NCI-H1436 (cell line): ENCODE measurements at places on chromosomes 13 and 19.

DNA sequence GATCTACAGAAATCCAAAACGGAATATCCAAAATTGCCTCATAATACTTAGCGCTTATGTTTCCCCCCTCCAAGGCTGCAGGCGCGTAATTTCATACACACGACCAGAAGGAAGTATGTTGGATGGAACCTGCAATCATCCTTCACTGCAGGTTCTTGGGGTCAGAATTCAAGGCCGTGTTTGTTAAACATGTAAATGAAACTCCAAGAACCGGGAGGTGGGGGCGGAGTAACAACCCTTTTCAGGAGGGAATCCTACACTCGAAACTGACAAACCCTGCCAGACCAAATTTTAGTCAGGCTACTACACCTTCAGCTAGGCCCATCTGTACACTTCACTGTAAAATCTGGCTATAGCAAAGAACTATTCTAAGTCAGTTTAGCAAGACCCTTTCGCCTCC lies 1.3 kb downstream of the ZNF607 start:
- no peak for DNase-seq

GRCh38 chr13:35856084-35856483 lies 275.1 kb downstream of the DCLK1 start:
- no peak for DNase-seq

DNA sequence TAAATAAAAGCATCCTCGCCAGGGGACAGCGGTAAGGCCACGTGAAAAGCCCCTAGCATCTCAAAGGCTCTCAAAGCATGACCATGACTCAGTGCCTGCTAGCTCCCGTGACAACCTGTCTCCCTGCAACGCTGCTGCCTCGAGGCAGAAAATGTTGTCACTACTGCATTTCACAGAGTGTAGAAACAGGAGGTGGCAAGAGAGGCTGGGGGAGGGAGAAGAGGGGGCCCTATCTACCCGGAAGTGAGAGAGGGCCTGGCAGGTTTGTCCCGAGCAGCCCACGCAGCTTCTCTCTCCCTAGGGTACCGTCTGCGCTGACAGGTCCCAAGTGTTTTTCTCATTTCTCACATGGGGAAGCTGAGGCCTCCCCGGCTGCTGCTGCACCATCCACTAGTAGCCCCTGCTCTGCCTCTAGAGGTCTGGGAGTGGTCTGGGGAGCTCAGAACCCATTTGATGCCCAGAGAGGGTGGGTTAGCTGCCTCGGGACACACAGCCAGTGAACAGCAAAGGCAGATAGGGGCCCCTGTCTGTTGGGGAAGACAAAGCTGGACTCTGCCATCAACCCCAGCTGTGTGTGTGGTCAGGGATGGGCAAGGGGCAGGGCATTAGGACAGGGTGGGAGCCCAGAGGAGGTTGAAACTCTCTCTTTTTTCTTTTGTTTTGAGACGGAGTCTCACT lies 3.7 kb downstream of the TINCR start:
- no peak for DNase-seq

DNA sequence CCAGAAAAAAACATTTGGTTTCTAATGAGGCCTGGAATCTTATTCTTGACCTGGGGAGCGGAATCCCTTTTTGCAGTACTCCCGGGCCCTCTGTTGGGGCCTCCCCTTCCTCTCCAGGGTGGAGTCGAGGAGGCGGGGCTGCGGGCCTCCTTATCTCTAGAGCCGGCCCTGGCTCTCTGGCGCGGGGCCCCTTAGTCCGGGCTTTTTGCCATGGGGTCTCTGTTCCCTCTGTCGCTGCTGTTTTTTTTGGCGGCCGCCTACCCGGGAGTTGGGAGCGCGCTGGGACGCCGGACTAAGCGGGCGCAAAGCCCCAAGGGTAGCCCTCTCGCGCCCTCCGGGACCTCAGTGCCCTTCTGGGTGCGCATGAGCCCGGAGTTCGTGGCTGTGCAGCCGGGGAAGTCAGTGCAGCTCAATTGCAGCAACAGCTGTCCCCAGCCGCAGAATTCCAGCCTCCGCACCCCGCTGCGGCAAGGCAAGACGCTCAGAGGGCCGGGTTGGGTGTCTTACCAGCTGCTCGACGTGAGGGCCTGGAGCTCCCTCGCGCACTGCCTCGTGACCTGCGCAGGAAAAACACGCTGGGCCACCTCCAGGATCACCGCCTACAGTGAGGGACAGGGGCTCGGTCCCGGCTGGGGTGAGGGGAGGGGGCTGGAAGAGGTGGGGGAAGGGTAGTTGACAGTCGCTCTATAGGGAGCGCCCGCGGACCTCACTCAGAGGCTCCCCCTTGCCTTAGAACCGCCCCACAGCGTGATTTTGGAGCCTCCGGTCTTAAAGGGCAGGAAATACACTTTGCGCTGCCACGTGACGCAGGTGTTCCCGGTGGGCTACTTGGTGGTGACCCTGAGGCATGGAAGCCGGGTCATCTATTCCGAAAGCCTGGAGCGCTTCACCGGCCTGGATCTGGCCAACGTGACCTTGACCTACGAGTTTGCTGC lies at the start of gene ICAM4:
TSS of gene ICAM4 (plus strand) at position 153 of the 935 bp plus-strand sequence. CDS start at position 211, 58 bp downstream.
- DNase-seq, result no peak

DNA sequence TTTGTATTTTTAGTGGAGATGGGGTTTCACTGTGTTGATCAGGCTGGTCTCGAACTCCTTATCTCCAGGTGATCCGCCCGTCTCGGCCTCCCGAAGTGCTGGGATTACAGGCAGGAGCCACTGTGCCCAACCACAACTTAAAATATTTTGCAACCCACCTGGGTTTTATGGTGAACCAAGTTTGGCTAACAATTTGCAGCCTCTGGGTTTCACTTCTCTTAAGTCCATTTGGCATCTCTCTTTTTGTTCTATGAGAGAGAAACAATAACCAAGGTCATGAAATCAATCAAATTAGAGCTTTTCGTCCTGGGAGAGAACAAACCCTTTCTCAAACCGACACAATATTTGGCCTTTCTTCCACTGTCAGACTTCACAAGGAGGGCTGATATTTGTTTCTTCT lies 5.6 kb upstream of the SMAD9 start:
- DNase-seq, result no peak

- no peak for DNase-seq
Observed at GRCh38 chr19:33241530-33242101, 16.0 kb upstream of the SLC7A10 start.

GRCh38 chr13:32107474-32107873 lies 75.9 kb downstream of the FRY start:
- DNase-seq, result no peak

GRCh38 chr13:79695754-79696153 lies 214.8 kb downstream of the NDFIP2 start:
- no peak for DNase-seq

GRCh38 chr19:34260771-34261173 lies 6.4 kb downstream of the GARRE1 start:
- no peak for DNase-seq

- DNase-seq, result peak; percentile 6
Observed at GRCh38 chr13:81480634-81481033, 1139.7 kb upstream of the SPRY2 start.

DNA sequence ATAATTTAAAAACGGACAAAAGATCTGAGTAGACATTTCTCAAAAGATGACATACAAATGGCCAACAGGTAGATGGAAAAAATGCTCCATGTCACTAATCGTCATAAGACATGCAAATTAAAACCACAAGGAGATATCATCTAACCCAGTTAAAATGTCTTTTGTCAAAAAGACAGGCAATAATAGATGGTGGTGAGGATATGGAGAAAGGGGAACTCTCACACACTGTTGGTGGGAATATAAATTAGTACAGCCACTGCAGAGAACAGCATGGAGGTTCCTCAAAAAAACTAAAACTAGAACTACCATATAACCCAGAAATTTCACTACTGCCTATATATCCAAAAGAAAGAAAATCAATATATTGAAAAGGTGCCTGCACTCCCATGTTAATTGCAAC lies 37.9 kb downstream of the OR10H4 start:
- no peak for DNase-seq

GRCh38 chr13:75908141-75908540 lies 272.0 kb downstream of the LMO7 start:
- DNase-seq, result no peak

GRCh38 chr19:5376928-5377327 lies 36.3 kb upstream of the PTPRS start:
- DNase-seq, result no peak

DNA sequence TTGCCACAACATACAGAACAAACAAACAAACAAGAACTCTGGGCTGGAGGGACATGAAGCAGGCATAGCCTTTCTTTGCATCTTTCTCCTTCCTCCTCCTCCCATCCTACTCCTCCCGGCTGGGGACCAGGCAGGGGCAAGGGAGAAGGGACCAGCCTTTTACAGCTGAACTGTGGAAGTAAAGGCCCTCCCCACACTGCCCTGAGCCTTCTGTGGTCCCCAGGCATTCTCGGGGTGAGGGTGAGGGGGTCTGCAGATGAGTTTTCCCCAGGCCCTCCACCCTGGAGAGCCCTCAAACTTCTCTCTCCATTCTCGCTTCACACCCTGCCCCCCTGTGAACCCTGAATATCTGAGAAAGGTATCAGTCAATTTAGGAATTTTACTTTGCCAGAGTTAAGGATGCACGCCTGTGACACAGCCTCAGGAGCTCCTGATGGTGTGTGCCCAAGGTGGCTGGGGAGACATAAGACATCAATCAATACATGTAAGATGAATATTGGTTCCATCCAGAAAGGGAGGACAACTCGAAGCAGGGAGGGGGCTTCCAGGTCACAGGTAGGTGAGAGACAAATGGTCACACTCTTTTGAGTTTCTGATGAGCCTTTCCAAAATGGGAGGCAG lies 170.9 kb downstream of the COL4A1 start:
- DNase-seq, result no peak

GRCh38 chr13:37995092-37995491 lies 125.5 kb upstream of the TRPC4 start:
- peak; percentile 69 for DNase-seq

DNA sequence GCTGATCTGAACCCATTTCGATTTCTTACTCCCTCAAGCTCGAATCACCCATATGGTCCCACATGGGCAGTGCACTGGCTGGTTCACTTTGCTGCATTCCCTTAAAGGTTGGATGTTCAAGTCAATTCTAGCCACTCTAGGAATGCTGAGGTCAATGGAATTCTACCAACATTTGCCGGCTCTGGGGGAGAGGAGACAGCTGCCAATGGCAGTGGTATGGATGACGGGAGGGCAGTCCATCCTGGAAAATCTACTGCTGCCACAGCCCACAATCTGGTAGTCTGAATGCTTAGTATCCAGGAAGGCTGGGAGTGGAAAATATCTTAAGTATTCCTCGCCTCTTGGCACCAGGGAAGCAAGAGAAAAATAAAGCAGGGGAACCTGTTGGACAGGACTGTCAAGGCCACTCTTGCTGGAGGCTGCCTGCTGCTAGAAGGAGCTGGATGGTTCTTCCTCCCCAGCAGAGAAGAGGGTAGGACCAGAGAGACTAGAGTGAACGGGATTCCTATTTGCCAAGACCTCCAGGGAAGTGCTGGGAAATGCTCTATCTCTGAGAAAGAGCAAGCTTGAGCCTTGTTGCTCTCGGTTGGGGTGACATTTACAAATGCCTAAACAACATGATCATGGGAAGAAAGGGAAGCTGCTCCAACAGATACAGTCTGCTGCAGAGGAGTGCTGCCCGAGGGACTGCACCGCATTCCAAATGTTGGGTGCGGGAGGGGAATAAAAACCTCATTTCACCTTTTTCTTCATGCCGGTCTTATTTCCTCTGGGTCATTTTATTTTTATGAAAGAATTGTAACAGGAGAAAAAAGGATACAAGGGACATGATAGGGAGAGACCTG lies 20.7 kb upstream of the HMGB1 start:
- DNase-seq, result no peak

GRCh38 chr13:49759503-49759902 lies 33.0 kb downstream of the KPNA3 start:
- DNase-seq, result no peak

GRCh38 chr13:37364007-37364406 lies 234.6 kb downstream of the POSTN start:
- DNase-seq, result no peak

DNA sequence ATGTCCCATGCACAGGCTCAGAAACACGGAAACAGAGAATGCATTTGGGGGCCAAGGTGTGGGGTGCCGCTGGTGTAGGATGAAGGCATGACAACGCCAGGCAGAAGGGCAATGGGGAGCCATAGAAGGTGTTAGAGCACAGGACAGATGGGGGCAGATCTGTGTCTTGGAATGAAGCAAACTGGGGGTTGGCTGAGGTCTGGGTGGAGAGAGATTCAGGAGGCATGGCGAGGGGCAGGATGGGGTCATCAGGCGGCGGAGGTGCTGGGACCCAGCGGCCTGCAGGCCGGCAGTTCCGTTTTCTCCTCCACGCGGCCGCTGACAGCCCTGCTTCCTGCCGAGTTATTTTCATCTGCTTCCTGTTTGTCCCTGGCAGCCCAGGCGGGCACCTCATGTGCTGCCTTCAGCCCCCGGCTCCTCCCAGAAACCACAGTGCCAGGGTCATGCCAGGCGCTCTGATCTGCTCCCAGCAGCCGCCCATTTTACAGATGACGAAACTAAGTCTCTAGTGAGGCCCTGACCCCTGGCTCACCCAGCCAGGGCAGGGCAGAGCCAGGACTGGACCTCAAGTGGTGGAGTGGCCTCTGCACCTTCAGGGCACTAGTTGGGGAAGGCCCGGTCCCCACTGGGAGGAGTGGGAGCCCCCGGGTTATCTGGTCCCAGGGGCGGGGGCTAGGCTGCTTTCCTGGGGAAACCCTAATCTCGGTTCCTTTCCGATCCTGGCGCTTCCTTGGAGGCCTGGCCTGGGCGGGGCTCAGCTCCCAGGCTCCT lies 2.2 kb downstream of the ARHGAP45 start:
- no peak for DNase-seq

DNA sequence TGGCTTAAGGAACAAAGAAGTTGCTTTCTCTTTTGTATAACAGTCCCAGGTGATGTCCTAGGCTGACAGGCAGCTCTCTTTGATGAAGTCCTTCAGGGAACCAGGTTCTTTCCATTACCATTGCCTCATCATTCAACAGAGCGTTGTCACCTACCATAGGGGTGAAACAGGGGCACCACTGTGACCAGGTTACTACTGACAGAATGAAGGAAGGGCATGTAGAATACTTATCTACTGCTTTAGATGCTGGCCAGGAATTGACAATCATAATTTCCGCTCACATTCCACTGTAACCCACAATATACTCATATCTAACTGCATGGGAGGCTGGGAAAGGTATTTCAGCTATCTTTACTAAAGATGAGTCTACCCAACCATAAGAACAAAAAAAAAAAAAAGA lies 148.0 kb upstream of the FNDC3A start:
- no peak for DNase-seq

- DNase-seq, result no peak
Observed at GRCh38 chr13:44414716-44415115, 41.1 kb downstream of the SERP2 start.

GRCh38 chr13:68056816-68057710 lies 826.9 kb upstream of the PCDH9 start:
- no peak for DNase-seq

DNA sequence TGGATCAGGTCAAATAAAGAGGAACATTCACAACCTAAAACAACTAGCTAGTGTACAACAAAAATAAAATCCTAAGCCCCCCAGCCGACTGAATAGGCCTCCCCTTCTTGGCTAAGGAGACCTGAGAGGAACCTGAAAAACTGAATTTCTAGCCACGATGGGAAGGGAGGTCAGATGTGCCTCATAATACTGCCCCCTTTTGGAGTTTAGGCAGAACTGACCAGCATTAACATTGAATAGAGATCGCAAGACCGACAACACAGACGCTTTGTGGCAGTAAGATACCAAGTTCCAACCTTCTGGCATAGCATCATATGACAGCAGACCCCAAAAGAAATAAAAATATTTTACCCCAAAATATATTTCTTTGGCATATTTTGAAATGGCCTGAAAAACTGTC lies 15.9 kb downstream of the CBY2 start:
- DNase-seq, result no peak
